ENCODE measurements at places on chromosomes 6 and 20.

DNA sequence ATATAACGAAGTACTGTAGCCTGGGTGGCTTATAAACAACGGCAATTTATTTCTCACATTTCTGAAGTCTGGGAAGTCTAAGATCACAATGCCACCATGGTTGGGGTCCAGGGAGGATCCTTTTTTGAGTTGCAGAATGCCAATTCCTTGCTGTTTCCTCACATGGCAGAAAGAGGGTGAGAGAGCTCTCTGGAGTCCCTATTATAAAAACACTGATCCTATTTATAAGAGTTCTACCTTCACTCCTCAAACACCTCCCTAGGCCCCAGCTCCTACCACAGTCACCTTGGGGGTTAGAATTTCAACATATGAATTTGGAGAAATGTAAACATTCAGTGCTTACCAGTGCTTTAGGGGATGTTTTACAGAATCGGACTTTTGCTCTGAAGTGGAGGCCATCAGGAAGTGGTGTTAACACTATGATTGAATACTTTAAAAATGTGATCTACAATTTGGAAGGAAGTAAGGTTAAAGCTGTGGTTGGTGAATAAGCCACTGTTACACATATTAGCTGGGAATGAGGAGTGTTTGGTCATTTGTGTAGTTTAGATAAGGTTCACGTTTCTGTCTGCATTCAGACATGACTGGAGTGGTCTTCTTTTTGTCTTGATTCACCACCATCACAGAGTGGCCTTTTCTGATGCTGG, 79.9 kb upstream of the SPTLC3 start:
- no peak for DNase-seq

DNA sequence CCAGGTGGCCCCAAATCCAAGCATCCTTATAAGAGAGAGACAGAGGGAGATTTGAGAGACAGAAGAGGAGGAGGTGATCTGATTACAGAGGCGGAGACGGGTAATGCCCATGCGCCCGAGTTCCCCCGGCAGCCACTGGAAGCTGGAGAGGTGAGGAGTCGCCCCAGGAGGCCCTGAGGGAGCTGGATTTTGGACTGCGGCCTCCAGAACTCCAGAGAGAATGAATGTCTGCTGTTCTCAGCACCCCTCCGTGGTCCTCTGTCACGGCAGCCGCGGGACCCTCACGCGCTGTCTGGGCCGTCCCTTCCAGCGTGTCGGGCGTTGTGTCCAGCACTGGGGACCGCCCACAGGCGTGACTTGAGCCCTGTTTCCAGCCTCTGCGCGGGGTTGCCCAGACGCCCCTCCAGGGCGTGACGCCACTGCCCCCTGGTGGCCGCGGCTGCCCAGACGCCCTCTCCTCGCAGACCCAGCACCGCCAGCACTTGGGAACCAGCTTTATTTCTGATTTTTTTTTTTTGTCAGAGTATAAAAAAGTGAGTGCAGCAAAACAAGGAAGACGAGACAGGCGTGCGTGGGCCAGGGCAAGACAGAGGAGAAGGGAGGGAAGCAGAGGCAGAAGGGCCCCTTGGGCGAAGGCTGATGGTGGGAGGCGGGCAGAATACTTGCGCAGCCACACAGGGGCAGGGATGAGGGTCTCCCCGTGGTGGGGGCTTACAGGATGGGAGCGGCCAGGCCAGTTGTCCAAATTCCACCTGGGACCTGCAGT, 4.1 kb upstream of the ZNF512B start:
- DNase-seq: peak; percentile 88

- DNase-seq: no peak
Measured at GRCh38 chr20:63691711-63692435, 4.6 kb upstream of the TNFRSF6B start.

DNA sequence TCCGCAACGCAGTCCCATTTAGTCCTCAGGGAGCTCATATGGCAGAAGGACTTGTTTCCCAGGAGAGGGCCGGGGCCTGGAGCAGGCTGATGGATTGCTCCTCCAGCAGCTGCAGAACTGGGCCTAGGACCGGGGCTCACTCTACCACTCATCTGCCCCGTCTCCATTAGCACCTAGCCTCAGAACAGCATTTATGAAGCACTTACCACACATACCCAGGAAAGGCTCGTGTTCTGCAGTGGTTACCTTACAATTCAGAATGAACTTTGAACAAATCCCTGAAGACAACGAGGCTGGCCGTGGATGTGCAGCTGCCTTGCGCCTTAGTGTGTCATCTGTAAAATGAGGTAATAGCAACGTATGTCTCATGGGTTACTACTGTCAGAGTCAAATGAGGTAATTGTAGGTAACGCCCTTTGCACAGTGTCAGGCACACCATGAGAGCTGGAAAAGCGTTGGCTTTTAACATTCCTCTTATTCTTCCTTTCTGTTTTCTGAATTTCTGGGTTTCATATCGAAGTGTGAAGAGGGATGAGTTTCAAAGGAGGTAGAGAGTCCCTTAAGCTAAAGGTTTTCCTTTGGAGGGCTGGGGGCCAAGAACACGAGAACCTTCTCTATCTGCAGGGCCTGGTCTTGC, 46.3 kb upstream of the CD93 start:
- DNase-seq: no peak

All from D721Med (cell line).